ENCODE measurements at places on chromosomes 3 and 15.

GRCh38 chr15:90192961-90193786 lies 8.0 kb upstream of the SEMA4B start:
- no peak for DNase-seq

- DNase-seq = no peak
These were observed 11.3 kb downstream of the UBR1 start for GRCh38 chr15:43094416-43095030.

GRCh38 chr15:94100863-94101262 lies 130.5 kb upstream of the MCTP2 start:
- no peak for DNase-seq

DNA sequence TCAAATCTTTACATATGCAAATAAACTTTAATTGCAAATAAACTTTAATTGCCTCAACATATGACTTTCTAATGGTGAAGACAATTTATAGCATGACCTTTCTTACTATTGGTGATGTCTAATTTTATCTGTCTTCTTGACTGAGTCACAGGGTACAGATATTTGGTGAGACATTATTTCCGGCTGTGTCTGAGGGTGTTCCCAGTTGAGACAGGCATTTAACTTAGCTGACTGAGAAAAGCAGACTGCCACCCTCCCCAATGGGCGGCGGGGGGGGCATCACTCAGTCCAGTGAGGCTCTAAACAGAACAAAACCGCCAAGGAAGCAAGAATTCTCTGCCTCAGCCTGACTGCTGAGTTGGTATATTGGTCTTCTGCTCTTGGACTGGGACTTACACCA lies 160.0 kb downstream of the TBL1XR1 start:
- no peak for DNase-seq

DNA sequence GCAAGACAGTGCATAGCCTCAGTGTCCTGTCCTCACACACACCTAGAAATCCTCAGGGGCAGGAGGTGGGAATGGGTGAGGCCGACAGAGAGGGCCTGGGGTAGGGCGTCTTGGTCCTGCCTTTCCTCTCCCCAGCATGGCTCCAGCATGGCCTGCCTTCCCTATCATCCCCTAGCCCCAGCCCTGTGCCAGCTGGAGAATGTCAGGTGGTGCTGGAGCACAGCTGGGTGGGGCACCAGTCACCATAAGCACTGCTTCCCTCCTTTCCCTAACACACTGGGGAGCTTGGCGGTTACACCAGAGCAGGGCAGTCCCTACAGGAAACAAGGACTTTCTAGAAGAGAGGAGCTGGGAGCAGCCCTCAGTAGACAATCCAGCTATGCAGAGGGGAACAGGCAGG lies 236.8 kb downstream of the KLF13 start:
- no peak for DNase-seq

- DNase-seq = no peak
These were observed 53.2 kb downstream of the RFTN1 start for GRCh38 chr3:16460273-16460672.

GRCh38 chr3:142118911-142119310 lies 30.4 kb downstream of the TFDP2 start:
- DNase-seq = no peak

- DNase-seq = no peak
These were observed 148.4 kb downstream of the USP13 start for GRCh38 chr3:179801263-179801662.

DNA sequence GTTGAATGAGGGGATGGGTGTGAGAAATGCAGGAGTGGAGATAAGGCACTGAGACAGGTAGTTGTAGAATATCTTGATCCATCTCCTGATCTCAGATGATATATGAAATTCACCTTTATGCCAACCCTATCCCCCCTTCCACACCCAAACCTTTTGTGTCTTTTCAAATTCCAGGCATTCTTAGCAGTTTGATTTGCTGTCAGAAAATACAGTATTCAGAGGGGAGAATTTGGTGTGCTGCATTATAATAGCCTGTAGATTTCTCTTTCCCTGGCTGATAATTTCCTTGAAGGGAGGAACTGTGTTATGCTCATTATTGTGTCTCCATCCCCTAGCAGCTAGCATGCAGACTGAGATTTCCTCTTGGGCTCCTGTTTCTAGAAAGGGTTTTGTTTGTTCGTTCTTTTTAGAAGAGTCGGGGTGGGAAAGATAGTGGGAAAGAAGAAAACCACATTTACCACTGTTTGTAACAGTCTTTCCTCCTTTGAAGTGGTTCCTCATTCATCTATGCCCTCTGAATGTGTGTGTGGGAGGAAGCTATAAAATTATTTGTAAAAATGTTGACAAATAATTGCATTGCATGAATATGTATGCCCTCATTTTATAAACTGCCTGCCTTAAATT lies 373.4 kb downstream of the DIPK2A start:
- no peak for DNase-seq

GRCh38 chr15:47415539-47415971 lies 301.8 kb upstream of the SEMA6D start:
- DNase-seq = no peak

DNA sequence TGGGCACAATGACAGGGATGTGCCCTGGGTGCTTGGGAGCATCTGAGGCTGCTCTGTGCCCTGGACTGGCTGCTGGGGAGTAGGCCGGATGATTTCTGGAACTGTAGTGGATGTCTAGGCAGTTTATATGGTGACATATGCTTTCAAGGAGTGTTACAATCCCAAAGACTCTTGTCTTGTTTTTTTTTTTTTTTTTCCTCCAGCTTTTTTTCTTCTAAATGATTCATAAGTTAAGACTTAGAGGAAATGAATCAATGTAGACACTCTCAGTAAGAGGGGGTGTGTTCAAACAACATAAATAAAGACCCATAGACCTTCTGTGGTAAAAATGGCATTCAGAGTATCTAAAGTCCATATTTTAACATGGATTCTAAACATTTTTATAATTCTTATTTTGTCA lies 706.1 kb upstream of the GOLIM4 start:
- no peak for DNase-seq

DNA sequence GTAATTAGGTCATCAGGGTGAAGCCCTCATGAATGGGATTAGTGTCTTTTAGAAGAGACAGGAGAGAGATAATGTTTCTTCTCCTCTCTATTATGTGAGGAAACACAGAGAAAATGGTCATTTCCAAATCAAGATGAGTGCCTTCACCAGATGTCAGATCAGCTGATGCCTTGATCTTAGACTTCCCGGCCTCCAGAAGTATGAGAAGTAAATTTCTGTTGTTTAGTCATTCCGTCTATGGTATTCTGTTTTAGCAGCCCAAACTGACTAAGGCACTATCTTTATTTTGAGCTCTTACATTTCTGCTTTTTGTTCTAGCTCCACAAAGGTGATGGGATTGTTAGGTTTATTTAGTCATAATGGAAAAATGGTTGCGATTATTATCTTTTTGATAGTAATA lies 273.2 kb upstream of the GADL1 start:
- DNase-seq = no peak

GRCh38 chr15:51801391-51801835 lies 28.0 kb upstream of the TMOD3 start:
- DNase-seq = no peak

- no peak for DNase-seq
These were observed 3.6 kb upstream of the RAB6B start for GRCh38 chr3:133899311-133899710.

Data from activated CD8-positive, alpha-beta memory T cell treated with anti-CD3 and anti-CD28 coated beads for 1 hour (primary cell).